ENCODE measurements at places on chromosomes 13 and 19.

DNA sequence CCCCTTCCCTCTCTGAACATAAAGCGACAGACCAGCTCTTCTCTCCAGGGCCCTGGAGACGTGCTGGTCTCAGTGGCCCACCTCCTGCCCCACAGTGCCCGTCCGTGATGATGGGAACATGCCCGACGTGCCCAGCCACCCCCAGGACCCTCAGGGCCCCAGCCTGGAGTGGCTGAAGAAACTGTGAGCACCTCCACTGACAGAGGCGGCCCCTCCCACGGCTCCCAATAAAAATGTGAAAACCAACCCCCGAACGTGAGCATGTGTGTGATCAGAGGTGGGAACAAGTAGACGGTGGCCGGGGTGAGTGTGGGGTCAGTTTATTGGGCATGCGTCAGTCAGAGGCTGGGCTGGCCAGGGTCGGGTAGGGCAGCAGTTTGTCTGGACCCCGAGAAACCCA is 4.1 kb downstream of the NDUFA3 start:
- no peak for DNase-seq

- DNase-seq = no peak
Measured at GRCh38 chr13:101170306-101170705, 246.0 kb downstream of the NALCN start.

DNA sequence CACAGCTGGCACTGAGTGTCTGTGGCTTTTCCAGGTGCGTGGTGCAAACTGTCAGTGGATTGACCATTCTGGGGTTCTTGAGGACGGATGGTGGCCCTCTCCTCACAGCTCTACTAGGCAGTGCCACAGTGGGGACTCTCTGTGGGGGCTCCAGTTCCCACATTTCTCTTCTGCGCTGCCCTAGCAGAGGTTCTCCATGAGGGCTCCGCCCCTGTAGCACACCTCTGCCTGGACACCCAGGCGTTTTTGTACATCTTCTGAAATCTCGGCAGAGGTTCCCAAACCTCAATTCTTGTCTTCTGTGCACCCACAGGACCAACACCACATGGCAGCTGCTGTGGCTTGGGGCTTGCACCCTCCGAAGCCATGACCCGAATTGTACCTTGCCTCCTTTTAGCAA is 9.2 kb downstream of the ZNF627 start:
- DNase-seq = no peak

DNA sequence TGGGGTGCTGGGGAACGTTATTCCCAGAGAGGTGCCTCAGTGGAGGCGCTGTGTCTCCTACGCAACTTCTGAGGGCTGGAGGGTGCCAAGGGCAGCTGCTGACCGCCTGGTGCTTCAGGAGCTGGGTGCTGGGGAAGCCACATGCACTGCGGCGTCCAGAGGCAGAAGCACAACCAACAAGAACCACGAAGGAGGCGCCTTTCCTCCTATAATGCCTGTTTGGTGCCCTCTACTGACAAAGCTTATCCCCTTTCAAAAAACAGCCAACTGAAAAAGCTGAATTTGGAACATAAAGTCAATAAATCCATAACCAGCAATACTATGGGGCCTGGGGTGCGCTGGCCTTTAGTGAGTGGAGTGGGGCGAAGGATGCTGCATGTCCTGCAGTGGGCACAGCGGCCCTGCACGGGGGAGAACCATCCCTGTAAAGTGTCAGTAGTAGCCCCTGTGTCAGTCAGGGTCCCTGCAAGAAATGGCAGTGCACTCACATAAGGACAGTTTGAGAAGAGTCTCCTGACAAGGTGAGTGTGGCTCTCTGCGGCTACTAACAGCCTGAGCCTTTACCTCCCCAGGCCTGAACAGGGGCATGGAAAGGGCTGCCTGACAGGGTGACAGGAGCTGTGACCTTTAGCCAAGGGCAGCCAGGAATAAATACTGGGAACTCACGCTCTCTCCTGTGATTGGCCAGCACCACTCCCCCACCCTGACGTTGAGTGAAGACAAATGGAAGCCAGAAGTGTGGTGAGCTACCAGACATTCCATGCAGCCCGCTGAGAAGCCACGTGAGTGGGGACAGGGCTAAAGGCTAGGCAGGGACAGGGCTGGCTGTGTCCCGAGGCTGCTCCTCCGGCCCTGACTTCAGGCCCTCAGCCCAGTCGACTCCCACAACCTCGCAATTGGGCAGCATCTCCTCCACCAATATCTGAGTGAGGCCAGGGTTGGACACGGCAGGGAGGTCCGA is 4.5 kb upstream of the B3GNT8 start:
- no peak for DNase-seq

GRCh38 chr13:31556376-31556775 is 182.9 kb upstream of the RXFP2 start:
- DNase-seq = peak; percentile 78

DNA sequence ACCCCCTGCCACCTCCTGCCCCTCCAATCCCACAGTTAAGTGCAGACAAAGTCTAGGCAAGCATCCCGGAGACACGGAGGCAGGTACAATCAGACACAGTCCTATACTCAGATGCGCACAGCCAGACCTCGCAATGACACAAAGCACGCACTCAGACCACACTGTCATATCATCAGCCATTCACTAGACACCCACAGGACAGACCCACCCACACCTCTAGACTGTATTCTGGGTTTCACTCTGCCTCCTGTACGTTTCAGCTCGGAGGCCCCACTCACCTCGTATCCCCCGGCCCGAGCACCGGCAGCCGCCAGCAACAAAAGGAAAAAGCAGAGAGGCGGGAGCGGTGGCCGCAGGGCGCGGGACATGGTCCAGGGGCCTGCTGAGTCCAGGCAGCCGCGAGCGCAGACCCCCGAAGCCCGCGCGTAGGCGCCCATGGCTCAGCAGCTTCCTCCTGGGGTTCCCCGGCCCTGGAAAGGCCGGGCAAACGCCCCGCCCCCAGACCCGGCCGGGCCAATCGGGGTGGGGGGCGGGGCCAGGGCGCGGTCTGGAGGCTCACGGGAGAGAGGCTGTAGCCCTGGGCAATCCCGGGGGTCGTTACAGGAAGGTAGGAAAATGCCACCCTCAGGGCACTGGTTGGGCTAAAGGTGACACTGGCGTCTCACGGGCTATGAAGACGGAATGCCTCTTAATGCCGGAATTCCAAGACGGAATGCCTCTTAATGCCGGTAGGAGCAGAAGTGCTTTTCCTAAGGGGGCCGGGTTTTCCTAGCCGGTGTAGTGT is at the start of the genes MAN2B1 and WDR83:
Gene MAN2B1 (minus strand): TSS at position 478 of the 784 bp plus-strand sequence. CDS start 41 bp downstream, at position 437.
Gene WDR83 (plus strand): TSS at position 543 of the 784 bp plus-strand sequence. CDS start 2,984 bp downstream, outside the sequence.
- peak; percentile 48 for DNase-seq

- no peak for DNase-seq
Measured at GRCh38 chr13:19834704-19835103, 28.7 kb downstream of the ZMYM5 start.

DNA sequence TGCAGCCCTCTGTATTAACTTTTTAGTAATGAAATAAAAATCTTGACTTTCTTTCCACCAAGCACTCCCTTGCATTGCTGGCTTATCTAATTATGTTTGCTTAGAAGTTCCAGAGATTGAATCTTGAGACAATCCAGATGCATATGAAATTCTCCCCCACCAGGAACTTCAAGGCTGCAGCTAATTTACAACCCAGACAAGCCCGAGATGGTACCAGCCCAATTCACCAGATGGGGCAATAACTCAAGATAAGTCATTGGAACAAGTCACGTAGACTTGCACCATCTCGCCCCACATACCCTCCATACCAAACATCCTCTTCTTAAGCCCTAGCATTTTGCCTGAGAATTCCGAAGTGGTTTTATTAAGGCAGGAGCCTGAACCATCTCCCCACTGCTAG is 29.0 kb downstream of the UTP14C start:
- DNase-seq = no peak

DNA sequence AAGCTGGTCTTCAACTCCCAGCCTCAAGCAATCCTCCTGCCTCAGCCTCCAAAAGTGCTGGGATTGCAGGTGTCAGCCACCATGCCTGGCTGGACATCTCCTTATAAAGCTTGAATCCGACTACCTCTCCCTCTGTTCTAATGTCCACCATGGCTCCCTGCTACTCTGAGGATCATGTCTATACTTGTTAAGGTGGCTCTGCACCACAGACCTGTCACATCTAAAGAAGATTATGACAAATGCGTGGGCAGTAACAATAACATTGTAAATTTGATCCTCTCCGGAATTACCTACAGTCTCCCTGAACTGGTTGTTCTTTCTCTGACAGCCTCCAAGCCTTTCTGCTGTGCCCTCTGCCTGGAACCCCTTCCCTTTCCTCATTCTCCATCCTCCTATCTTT is 1.8 kb downstream of the NXNL1 start:
- no peak for DNase-seq

GRCh38 chr19:51901860-51902259 is 3.0 kb downstream of the ZNF649 start:
- DNase-seq = no peak

DNA sequence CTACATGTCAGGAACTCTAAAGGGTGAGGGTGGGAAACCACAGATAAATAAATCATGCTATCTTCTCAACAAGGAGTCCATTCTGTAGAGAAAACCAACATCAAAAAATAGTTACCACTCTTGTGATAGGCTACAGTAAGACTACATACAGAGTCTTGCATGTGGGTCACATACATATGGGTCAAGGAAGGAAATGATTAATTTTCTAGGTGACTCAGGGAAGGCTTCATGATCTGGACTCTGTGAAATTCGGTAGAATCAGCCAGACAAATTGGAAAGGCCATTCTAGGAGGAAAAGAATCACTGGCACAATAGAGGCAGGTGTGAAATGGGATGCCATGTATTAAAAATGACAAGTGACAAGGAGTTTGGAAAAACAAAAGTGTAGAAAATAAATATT is 638.9 kb downstream of the LIG4 start:
- no peak for DNase-seq

GRCh38 chr13:23766283-23766682 is 122.9 kb downstream of the MIPEP start:
- DNase-seq = no peak

GRCh38 chr19:54208784-54209057 is 8.1 kb downstream of the RPS9 start:
- no peak for DNase-seq

GRCh38 chr13:80654638-80655249 is 313.8 kb upstream of the SPRY2 start:
- no peak for DNase-seq

DNA sequence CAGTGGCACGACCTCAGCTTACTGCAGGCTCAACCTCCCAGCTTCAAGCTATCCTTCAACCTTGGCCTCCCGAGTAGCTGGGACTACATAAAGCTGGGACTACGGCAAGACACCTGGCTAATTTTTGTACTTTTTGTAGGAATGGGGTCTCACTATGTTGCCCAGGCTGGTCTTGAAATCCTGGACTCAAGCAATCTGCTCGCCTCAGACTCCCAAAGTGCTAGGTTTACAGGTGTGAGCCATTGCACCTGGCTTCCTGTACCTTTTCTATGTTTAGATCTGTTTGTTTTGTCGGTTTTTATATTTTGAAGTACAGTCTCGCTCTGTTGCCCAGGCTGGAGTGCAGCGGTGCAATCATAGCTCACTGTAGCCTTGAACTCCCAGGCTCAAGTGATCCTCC is 17.5 kb upstream of the TICAM1 start:
- no peak for DNase-seq

DNA sequence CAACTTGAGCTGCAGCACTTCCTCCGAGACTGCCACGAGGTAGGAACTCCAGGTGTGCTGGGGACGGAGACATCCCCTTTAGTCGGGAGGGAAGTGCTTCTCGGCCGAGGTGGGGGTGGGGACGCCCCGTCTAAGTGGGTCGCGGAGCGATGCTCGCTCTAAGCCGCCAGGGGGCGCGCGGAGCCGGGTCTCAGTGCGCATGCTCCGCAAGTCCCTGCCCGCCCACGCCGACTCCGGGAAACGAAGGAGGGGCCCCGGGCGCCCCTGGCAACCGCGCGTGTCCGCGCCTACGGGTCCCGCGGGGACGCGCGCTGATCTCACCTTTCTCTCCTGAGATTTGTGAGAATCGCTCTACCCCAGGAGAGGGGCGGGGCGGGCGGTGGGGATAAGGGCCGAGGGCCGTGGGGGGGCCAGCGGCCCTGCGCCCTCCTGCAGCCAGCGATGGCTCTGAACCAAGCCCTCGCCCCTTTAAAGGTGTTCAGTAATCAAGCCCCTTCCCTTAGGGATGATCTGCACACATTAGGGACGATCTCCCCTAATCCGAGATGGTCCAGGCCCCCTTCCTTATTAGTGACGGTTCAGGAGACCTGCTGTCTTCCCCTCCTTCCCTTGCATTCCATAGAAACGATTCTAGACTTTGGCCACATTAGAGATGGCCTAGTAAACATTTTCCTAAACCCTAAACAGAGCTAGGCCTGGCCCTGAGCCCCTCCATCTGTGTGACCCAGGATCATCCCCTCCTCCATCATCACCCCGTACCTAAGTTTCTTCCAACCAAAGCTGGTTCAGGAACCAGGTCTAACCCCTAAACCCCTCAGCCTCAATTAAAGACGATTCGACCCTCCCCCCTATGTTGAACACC is 47.3 kb upstream of the SHKBP1 start:
- peak; percentile 29 for DNase-seq

DNA sequence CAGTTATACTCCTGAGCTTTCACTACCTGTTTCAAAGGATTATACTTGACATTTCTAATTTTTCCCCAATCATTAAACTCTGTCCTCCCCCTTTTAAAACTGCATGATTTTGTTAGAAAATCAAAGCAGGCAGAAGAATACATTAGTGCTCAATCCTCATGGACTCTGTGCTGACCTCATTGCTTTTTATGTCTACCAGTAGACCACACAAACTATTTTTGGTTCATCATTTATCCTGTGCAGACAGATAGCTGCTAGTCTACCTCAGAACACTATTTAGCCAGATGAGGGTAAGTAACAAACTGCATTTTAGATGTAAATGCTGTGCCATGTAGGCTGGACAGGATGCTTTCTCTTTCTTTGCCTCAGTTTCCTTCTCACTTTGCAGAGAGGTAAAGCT is 235.9 kb downstream of the DCT start:
- no peak for DNase-seq

DNA sequence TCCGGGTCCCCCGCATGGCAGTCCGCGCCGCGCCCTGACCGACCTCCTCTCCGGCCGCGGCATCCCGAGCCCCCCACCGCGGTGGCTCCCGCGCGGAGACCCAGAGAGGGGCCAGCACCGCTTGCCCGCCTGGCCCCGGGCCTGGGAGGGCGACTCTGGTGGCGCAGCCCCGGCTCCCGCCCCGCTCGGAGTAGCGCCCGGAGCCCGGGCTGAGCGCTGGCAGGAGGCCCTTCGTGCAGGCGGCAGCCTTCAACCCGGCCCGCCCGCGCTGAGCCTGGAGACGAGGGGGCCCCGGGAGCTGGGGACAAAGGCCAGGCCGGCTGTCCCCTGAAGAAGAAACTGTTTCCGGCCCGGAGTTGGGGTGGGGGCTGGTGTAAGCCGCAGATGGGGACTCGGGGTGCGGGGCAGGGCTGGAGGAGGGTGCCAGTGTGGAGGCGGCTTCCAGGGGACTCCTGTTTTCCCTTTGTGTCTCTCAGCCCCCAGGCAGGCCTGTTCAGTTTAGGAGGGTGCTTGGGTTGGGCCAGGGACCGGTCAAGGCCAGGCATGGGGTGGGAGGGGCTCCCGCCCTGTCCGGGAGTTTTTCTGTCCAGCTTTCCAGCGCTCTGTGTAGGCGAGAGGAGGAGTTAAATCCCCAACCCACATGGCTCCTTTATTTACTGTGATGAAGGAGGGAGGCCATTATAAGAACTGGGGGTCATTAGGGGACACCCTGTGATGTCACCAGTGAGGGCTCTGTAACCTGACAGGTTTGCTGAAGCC is 935 bp downstream of the LRP3 start:
- DNase-seq = no peak

Measured in stromal cell of bone marrow (primary cell).